ENCODE measurements at places on chromosomes 16 and 17.

GRCh38 chr17:31052187-31052889, 42.4 kb upstream of the NF1 start:
- peak; percentile 98 for DNase-seq

DNA sequence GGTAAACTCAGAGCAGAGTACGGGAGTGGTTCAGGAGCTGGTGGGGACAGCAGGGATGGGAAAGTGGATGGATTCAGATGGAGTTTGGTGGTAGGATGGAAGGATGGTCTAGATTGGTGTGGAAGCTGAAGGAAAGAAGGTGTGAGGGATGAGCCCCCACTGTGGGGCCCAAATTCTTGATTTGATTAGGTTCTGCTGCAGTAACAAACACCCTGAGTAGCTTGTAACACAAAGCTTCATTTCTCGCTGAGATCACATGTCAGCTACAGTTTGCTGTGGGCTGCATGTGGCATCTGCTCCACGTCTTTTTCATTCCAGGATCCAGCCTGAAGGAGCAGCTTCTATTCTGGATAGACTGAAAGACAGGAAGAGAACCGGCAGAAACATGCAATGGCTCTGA, 143.8 kb downstream of the IRX3 start:
- DNase-seq: no peak

DNA sequence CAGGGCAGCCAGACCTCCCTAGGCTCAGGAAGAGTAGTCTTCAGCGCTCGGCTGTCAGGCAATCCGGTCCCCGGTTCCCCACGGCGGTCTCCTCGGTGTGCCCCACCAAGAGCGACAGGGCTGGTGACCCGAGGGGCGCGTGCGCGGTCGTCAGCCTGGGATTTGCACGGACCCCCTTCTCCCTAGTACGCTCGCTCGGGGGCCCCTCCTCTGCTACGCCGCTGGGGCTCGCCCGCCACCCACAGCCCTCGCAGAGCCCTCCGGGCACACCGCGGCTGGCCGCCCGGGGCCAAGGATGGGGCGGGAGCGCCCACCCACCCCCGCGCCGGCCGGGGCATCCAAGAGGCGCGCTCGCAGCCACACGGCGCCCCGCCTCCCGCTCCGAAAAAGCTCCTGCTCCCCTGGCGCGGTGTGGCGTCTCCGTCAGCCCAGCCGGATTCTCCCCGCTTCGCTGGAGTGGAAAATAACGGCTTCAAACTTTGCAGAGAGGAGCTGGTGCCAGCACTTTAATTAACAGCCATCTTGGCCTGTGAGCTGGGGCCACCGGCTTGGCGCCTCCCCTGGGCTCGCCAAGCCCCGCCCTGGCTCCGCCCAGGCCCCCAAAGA, 2.1 kb upstream of the C1QL1 start:
- DNase-seq: no peak

- DNase-seq: no peak
Observed at GRCh38 chr16:51682905-51683304, 531.8 kb upstream of the SALL1 start.

- DNase-seq: no peak
Observed at GRCh38 chr17:75516619-75517296, 430 bp downstream of the TSEN54 start.

DNA sequence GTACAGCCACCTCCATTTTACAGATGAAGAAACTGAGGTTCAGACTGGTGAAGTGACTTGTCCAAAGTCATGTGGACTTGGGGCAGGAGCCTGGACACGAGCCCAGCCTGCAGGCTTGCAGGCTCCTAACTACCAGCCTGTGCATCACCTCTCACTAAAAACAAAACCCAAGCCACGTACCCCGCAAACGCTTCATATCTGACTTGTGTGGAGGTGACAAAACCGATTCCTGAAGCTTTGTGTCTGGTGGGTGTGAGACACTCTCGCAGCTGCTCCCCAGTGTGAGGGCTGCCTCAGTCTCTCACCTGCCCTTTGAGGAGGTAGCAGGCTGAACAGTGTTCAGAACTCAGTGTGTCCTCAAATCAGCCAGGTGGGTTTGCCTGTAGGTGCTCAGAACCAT, 8.4 kb downstream of the HNF1B start:
- no peak for DNase-seq

DNA sequence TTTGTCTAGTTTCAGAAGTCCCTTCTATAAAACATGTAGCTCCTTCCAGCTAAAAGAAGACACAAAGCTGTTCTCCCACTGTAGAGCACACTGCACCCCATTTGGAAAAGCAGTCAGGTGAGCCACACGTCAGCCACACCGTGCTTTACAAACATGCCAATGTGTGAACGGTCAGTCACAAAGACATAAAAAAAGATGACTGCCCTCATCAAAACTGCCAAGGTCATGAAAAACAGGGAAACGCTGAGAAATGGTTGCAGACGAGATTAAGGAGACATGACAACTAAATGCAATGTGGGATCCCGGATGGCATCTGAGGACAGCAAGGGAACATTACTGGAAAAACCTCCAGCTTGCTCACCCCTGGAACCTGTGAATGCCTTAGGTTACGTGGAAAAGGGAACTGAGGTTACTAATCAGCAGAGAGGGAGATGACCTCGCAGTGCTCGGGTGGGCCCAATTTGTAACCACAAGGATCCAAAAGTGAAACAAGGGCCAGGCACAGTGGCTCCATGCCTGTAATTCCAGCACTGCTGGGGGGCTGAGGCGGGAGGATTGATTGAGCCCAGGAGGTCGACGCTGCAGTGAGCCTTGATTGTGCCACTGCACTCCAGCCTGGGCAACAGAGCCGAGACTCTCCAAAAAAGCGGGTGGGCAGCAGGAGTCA, 8.1 kb downstream of the ANKRD11 start:
- DNase-seq: no peak

DNA sequence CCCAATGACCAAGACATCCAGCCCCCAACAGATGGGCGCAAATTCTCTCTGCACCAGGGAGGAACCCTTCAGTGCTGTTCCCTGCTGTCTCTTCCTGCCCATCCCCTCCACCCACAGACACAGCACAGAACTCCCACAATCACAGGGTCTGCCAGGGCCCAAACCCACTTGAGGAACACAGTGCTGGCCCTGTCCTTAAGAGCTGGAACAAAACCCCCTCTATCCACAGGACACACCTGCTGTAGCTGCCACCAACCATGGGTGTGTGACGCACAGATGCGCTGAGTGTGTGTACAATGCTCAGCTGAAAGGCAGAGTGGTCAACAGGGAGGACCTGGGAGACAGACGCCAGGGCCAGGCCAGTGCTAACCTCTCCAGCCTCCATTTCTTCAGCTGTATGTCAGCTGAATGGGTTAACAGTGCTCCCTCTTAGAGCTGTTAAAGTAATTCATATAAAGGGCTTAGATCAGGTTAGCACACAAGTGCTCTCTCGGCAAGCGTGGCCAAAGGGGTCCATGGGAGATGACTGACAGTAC, 62.1 kb downstream of the AMFR start:
- no peak for DNase-seq

DNA sequence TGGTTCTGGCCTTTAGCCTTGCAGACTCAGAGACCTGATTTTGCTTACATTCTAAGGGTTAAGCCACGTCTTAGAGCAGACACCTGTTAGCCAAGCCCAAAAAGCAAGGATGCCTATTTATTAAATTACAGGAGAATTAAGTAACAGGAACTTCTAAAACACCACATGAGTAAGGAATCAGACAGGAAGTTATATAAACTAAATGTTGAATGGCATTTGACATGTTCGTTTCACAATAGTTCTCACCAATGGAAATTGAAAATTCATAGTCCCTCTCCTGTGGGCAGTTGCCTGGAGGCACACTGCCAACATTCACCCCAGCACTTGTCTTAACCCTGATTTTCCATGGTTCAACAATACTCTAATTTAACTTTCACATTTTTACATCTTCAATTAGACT, 9.0 kb downstream of the KRTAP9-7 start:
- peak; percentile 6 for DNase-seq

DNA sequence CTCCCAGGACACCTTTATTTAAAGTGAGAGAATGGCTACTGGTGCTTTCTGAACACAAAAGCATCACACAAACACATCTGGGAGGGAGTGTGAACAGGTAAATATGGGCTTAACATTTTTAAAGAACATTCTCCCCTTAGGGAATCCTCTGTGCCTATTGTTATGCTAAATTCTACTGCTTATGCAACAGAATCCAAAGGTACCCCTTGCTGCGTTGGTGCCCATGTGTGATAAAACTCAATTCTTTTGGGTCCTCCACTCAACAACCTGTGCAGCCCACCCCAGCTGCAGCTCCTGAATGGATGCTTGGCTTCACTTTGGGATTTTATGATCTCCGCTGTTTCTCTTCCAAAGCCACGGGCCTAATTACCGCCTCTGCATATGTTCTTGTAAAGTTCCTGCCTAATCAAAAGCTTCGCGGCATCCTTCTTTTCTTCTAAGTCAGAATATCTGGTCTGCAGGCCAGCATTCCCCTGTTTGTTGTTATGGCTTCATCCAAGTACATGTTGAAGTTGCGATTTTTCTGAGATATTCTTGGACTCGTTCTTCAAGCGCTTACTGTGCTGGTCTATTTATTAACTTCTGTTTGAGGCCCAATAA, 23.9 kb downstream of the RHBDL3 start:
- DNase-seq: no peak

DNA sequence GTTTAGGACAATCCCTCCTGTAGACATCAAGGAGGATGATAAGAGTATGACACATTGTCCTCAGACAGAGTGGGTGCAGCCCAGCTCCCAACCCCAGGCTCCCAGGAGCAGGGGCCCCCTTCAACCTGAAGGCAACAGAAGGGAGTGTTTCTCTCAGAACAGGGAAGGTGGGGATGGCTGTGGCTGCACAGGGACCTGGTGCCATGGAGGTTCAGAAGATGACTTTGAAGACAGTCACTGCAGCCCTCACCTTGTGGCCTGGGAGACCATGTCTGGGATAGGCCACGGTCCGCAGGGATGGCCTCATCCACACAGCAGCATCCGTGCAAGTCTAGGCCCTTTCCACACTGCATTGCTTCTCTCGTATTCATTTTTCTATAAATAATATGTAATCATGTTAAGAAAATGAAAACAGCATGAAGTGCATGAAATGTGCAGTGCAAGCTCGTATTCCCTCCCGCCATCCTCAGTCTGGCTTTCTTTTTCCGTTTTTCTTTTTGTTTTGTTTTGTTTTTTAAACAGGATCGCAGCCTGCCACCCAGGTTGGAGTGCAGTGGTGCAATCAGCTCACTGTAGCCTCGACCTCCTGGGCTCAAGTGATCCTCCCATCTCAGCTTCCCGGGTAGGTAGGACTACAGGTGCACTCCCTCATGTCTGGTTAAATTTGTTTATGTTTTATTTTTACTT, 71.1 kb downstream of the METRNL start:
- DNase-seq: no peak

DNA sequence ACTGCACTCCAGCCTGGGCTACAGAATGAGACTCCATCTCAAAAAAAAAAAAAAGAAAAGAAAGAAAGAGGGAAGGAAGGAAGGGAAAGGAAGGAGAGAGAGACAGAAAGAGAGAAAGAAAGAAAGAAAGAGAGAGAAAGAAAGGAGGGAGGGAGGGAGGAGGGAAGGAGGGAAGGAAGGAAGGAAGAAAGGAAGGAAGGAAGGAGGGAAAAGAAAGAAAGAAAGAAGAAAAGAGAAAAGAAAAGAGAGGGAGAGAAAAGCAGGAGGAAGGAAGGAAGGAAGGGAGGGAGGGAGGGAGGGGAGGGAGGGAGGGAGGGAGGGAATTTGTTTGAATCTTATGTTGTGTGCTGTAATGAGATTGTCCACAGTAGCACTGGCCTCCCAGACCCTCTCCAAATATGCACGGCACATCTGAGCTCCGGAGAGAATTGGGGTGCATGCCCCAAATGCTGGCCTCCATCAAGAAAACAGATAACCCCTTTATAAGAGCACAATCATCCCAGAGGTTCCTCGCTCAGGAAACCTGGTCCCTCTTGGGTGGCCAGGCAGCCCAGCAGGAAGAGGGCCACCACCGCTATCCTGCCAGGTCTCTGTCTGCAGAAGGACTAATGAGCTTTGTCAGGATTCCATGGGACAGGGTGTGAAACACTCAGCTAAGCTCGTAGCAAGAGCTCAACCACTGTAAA, 8.8 kb upstream of the EIF1 start:
- no peak for DNase-seq

DNA sequence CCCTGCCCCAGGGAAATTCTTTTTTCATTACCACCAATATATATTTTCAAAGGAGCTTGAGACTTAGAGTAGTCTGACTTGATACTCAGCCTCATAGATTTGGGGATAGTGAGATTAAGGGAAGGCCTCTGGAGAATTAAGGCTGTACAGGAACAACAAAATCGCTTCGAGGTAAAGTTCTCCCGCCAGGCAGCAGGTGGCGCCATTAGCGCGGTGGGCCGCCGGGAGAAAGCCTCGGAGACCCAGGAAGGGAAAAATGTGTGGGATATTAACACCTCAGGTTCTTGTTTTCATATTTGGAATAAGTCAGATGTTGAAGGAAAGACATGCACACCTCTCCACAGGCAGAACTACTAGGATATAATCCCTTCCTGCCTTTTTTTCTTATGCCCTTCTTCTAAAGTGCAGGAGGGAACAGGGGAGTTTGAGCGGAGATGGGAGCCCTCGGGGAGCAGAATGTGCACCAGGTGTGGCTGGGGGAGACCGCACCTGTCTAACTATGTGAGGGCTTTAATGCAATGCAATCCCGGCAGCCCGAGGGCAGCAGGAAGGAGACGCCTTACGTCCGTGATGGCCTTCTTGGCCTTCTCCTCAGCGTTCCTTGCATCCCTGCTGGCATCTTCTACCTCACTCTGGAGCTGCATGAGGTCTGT, 25.9 kb downstream of the MYH3 start:
- peak; percentile 21 for DNase-seq

DNA sequence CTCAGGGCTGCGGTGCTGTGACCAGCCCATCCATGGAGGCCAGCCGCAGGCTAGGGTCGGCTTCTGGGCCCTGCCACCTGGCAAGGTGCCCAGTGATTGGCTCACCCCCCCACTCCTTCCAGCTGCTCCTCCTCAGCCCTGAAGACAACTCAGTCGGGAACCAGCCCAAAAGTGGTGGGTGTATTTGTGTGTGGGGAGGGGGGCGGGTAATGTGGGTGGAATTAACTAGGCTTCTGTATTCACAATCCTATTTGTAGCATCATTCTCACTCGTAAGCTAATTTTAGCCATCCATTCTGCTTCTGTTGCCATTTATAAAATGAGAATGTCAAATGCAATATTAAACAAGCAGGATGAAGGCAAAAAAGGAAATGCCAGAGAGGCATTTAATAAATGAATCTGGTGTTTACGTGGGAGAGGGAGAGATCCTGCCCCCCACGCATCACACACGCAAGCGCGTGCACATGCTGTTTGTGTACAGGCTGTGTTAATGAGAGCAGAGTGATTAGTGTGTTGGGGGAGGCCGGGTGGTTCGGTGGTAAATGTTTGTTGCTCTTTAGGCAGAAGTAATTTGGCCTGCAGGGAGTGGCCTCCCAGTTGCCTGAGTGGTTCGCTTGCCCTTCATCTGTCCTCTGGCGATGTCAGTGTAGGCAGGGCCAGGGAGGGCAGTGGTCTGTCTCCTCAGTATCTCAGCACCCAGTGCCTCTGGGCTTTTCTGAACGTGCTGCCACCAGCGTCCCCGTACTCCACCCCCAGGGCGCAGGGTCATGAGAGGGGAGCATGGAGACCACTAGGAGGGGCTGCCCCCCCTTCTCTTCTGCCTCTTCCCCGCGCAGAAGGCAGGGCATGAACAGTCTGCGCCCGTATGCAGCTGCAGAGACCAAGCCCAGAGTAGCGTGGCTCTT, 140.1 kb downstream of the CCDC182 start:
- no peak for DNase-seq

- no peak for DNase-seq
Observed at GRCh38 chr17:61330174-61331150, 69.2 kb upstream of the TBX2 start.

GRCh38 chr17:73865831-73866230, 221.6 kb upstream of the SDK2 start:
- DNase-seq: no peak

Measured in HFFc6 (cell line).